NCI-H2029 (cell line): ENCODE measurements at places on chromosomes 3 and 15.

- DNase-seq = no peak
These were observed 23.7 kb downstream of the TCF12 start for GRCh38 chr15:56942118-56942517.

- no peak for DNase-seq
These were observed 54.1 kb downstream of the EXOG start for GRCh38 chr3:38549957-38550840.

GRCh38 chr3:14273901-14274611, 95.4 kb downstream of the LSM3 start:
- peak; percentile 61 for DNase-seq

GRCh38 chr15:45729141-45729540, 94.3 kb downstream of the SQOR start:
- DNase-seq = no peak

GRCh38 chr15:82045179-82045891, 483 bp downstream of the MEX3B start:
- DNase-seq = no peak

DNA sequence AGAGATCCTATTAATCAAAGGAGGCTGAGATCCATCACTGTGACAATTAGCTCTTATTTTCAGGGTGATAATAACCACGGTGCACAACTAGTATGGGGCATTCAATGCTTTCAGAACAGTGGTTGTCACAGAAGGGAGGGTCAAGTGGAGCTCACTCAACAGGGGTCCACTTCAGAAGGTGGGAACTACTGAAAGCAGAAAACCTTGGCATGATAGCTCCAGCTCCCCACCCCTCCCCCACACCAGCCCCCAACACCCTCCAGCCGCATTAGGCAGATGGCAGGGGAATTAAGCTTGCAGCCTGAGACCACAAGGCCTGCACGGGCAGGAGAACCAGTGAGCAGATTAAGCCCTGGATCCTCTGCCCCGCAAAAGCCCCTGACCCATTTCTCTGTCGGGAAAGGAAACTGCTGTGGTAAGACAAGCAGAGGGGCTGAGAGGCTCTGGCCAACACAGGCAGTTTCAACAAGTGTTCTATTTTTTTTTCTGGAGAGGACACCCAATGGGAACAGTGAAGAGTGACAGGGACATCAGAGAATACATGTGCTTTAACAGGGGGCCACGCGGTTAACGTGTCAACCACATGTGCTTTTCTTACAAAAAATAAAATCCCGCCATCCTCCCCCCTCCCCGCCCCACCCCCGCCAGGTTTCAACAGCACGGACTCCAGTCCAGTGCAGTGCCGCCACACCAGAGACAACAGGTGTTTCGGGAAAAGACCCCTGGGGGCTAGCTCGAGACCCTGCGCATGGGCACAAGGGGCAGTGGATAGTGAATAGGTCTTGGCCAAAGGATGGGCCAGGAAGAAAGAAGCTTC, 997 bp downstream of the FYCO1 start:
- DNase-seq = no peak

GRCh38 chr3:89032346-89033013, 74.9 kb upstream of the EPHA3 start:
- DNase-seq = no peak

GRCh38 chr3:20055020-20055775, 15.0 kb downstream of the KAT2B start:
- no peak for DNase-seq

GRCh38 chr15:48935236-48935635, 28.5 kb downstream of the SHC4 start:
- DNase-seq = no peak

- no peak for DNase-seq
These were observed 28.3 kb downstream of the SLC2A2 start for GRCh38 chr3:170997961-170998913.

DNA sequence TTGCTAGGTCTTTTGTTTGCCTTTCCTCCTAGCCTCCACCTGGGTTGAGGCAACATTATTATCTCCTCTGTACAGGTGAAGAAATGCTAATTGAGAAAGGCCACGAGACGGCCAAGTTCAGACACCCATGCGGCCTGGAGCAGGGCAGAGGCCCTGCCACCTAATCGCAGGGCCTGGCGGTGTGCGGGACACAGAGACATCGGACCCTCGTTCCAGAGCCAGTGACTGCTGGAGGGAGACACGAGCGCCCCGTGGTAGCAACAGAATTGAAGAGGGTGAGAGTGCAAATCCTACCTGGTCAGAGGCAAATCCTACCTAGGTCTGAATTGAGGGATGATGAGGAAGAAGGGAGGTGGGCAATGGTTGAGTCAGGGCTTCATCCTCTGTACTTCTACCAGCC, 113.8 kb upstream of the MEF2A start:
- no peak for DNase-seq

DNA sequence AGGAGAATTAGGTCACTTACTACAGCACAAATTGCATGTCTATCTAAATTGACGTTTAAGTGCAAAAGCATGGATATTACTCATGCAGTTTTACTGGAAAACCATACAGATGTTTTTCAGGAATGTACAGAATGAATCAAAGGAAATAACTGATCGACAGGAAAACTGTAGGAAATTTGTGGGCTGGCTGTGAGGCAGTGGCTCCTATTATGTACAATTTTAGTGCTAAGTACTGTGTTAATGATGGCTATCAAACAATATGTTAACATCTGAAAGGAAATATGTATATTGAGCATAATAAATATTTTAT, 6.9 kb downstream of the NUDT16 start:
- DNase-seq = no peak

DNA sequence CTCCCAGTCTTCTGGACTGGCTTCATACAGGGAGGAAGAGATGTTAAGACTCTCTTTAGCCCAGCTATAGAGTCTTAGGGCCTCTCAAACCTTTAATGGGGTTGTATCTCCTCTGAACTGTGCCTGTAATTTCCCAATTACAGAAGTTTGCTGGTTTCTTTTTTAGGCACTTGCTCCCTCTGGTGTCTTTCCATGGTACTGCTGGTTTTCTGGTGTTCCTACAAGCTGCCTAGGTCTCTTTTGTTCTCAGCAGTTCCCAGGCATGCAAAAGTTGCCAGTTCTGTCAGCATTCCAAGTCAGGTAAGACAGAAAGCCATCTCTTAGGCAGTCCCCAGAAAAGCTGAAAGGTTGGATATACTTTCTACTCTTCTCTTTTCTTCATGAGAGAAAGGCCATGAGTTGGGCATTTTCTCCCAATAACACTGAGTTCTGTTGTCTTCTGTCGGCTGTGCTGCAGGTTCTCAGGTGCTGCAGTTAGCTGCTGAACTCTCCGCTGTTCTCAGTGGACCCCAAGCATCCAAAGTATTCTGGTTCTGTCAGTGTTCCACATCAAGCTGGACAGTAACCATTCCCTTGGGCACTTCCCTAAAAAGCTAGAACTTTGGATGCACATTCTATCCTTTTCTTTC, 54.4 kb upstream of the EHHADH start:
- peak; percentile 9 for DNase-seq

DNA sequence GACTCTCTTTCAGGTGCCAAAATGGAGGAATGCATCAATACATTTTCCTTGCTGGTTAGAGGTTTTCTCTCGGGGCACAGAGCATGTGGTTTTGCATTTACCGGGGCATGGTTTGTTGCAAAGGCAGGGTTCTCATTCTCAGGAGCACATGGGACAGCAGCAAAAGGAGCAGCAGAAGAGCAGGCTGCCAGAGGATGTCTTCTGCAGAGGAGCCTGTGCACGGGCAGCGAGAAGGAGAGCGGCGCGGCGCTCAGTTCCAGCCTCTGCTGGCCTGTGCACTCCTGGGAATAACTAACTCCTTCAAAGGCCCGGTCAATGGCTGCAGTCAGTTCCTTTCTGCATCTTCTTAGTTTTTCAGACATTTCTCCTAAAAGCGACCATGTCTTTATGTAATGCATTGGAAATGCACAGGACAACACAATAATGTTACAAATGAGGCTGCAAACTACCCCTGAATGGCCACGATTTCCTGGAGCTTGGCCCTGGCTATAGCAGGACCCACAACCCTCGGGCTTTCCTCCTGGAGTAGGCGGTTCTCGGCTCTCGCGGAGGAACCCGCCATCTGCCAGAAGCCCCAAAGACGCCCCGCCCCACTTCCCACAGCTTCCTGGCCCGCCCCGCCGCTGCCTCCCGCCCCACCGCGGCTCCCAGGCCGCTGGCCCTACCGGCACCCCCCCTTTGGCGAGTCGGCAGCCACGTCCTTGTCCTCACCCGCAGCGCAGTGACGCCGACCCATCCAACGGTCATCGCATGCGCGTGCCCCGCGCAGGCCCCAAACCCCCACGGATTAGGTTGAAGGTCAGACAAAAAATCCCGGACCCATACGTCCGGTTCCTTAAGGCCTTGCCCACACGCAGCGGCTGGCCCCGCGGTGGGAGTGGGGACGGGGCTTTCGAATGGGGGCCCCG, at the start of gene C3orf62:
C3orf62 (minus strand) TSS at position 758 of the 908 bp plus-strand sequence; CDS start at position 398, 360 bp downstream.
- peak; percentile 60 for DNase-seq

GRCh38 chr3:172251211-172251610, 197.0 kb downstream of the GHSR start:
- DNase-seq = no peak
